ENCODE measurements at places on chromosomes 16 and 17. TPM values are rescaled to one million over a fixed set of nuclear protein-coding genes. Genes with fewer than 3 reads are reported as not detected.
A peak's percentile ranks its signal among the peaks of the same experiment; 100 is the strongest.

KRTAP3-1 gene
- total RNA-seq = not detected

GRCh38 chr17:60535382-60536279 is 9.6 kb upstream of the APPBP2 start:
- DNase-seq = no peak

GRCh38 chr17:61160204-61160603 is 239.4 kb upstream of the TBX2 start:
- DNase-seq = no peak

GRCh38 chr17:18379246-18380146 is 1.9 kb downstream of the EVPLL start:
- peak; percentile 36 for DNase-seq

GRCh38 chr17:27856676-27857432 is 36.3 kb downstream of the LYRM9 start:
- DNase-seq = no peak

- DNase-seq = no peak
Measured at GRCh38 chr16:28062847-28063521, 530 bp downstream of the GSG1L start.

DNA sequence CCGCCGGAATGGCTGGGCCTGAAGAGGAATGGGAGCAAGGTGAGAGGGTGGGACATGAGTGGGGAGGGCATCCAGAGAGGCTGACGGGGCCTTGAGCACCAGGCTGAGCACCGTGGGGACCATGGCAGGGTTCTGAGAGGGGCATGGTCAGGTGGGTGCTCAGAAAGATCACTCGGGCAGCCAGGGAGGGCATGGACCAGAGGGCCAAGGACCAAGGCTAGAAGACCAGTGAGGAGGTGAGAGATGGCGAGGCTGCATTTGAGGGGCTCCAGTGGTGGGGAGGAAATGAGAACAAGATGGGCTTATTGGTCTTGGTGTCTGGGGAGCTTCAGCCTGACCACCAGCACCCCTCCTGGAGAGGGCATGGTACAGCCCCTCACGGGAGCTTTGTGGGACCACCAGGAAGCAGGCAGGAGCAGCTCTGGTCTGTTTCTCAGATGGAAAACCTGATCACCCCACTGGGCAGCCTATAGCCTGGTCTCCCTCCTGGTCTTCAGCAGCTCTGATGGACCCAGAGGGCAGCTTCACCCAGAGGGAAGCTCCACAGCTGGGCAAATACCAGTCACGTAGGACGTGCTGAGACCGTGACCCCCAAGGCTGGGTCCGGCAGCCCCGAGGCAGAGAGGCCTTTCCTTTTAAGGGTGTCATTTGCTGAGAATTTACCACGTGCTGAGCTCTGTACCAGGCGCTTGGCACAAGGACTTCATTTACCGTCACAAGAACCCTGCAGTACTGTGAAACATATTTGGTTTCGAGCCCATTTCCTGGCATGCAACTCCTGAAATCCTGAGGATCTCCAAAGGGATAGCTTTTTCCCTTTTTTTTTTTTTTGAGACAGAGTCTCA is 11.4 kb upstream of the NCBP3 start:
- no peak for DNase-seq

GRCh38 chr17:65220732-65221131 is 83.6 kb downstream of the RGS9 start:
- DNase-seq = no peak

ADAMTS18 gene
- total RNA-seq = 0.28 TPM

RAB40C gene
- total RNA-seq = 20.2 TPM

FN3KRP gene
- 12.7 TPM for total RNA-seq

- no peak for DNase-seq
Measured at GRCh38 chr16:25024900-25025299, 9.7 kb upstream of the ARHGAP17 start.

- no peak for DNase-seq
Measured at GRCh38 chr17:2978116-2978515, 85.3 kb downstream of the OR1D5 start.

- DNase-seq = no peak
Measured at GRCh38 chr16:48478393-48478792, 93.2 kb upstream of the SIAH1 start.

GRCh38 chr17:7885367-7886226 is 3.0 kb upstream of the CHD3 start:
- DNase-seq = peak; percentile 40

DNA sequence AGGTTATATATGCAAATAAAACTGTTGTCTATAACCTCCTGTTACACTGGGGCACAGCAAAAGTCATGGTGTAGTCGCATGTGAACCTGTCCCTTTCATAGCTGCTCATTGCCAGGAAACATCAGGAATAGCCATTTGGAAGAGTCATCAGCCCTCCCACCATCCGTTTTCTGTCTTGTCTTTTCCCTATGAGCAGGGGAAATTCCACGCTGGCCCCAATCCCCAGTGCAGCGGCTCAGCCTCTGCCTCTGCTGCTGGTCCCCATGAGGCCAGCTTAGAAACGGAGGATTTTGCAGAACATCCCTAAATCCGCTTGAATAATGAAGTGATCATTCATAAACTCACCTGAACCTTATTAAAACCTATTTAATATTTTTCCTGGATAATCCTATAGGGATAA is 10.5 kb downstream of the MAPT start:
- no peak for DNase-seq

- DNase-seq = no peak
Measured at GRCh38 chr16:86462334-86463084, 47.8 kb upstream of the FOXF1 start.

TBX2 gene
- 8.7 TPM for total RNA-seq

GLP2R gene
- total RNA-seq = not detected

DRC3 gene
- 1.8 TPM for total RNA-seq

SOX9 gene
- 2.2 TPM for total RNA-seq

ELAC2 gene
- total RNA-seq = 51.6 TPM

- DNase-seq = no peak
Measured at GRCh38 chr17:8670421-8670820, 39.9 kb upstream of the MYH10 start.

GRCh38 chr17:51322390-51323029 is 62.2 kb downstream of the UTP18 start:
- DNase-seq = no peak

HP gene
- total RNA-seq = 2.6 TPM

DNA sequence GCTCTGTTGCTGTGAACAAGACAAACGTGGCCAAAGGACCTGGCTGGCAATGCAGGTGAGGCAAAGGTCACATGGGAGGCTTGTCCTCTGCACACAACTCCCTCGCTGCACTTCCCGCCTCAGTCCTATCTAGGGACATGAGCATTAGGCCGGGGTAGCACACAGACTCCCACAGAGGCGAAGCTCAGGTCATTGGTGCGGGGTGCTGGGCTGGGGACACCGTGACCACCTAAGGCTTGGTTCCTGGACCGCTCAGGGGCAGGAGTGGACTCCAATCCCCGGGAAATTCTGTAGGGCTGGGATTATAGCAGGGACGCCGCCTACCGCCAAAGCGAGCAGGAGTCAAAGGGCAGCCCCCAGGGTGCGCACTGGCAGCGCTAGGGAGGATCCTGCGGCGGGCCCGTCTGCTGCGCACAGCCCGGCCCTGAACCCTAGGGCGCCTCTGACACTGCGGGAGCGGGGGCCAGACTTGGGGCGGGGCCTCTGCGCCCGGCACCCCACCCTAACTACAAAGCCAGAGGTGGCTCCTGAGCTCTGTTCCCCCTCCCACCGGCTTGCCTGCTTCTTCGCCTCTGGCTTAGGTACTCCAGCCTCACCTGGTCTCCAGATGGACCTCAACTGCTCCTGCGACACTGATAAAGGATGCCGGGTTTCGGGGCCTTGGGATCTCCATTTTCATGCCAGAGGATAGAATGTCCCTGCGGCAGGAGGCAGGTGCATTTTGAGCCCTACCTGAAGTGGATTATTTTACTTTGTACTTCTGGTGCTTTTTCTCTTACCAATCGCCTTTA is 3.9 kb upstream of the MT1B start:
- no peak for DNase-seq

HBA1 gene
- 1,513 TPM for total RNA-seq

DNA sequence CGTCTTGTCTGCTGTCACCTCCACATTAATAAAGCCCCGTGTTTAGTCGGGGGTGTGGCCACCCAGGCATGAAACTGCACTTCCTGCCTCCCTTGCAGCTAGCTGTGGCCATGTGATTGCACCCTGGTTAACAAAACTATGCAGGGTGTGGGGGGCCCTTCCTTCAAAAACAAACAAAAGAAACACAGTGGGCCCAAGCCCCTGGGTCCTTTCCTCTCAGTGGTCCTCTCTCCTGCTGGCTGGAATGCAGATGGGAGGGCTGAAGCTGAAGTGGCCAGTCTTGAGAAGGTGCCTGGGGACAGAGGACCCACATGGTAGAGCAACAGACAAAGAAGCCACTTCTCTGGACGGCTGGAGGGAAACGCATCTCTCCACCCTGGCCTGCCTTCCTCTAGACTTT is 38.0 kb upstream of the FOXF1 start:
- DNase-seq = no peak

- no peak for DNase-seq
Measured at GRCh38 chr17:11404431-11405276, 163.6 kb downstream of the SHISA6 start.

DNA sequence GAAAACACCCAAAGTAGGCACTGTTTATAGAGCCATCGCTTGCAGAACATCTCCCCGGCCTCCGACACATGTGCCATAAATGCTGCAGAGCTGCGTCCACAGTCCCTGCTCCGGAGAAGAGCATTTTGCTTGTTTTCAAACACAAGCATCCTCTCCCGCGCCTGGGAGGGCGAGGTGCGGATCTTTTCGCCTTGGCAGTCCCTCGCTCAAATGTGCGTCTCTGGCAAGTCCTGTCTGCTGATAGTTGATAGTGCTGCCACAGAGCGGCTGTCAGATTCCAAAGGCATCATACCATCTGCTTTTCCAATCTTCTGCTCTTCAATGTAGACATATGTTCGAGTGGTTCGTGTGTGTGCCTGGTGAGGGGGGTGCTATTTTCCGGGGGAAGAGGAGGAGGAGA is 603.7 kb downstream of the MAF start:
- no peak for DNase-seq

DNA sequence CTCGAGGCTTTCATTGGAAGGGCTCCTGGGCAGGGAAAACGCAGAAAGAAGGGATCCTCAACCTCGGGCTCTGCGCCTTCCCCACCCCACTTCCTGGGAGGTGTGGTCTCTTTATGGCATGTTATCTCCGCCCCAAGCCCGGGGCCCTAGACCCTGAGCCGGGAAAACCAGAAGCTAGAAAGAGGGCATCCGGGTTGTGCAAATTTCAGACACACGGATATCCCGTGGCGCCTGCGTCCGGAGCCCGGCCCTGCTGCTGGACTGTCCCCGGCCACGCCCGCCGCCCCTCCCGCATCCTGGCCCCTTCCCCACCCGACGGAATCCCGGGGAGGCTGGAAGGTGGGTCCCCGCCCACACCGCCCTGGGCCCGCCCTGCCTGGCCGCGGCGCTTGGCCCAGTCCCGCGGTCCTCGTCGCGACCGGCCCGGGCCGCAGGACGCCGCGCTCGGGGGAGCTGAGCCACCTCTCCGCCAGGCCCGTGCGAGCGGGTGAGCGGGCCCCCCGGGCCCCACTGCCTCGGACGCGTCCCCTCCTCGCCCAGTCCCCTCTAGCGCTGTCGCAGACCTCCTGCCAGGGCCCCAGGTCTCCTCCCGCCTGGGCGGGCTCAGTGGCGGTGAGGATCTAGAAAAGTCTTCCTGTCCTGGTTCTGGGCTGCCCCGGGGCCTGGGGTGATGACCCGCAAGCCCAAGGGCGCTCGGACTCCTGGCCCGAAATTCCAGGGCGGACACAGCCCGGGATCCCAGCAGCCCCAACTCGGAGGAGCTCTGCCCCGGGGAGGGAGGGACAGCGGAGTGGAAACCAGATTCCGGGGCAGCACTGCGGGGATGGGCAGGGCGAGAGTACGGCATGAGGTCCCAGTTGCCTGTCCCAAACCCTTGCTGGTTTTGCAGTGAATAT is at the start of gene SLC16A5:
TSS of gene SLC16A5 (plus strand) at position 397 of the 896 bp plus-strand sequence. CDS start 5,683 bp downstream, outside the sequence.
- peak; percentile 92 for DNase-seq

DNA sequence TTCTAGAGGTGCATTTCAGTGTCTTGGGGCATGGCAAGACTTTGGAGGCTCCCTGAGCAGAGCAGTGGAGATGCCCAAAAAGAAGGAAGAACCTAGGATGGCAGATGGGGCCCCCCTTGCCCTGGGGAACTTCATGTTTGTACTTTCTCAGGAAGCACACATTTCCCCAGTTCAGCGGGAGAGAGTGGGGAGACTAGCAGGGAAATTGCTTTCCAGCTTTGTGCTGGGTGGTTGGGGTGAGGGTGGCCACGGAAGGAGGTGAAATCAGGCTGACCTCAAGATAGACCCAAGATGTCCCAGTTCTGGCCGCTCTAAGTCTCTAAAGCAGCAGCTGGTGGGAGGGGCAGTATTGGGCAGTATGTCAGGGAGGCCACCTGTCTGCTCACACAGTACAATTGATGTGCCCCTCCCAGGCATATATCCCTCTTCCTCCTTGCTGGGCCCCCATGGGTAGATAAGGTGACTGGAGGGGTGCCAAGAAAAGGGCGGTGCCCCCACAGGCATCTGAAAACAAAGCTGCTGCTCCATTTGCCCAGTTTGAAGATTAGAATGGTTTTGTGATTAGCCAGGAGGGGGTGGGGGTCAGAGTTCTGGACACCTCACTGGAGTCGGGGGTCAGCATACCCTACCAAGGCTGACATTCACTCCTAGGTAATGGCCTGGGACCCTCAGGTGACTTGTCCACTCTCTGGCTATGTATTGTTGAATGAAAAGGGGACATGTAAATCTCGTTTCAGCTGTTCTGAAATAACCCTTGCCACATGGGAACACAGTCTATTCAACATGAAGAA is 17.1 kb upstream of the NAGLU start:
- no peak for DNase-seq

HS3ST6 gene
- not detected for total RNA-seq

DNA sequence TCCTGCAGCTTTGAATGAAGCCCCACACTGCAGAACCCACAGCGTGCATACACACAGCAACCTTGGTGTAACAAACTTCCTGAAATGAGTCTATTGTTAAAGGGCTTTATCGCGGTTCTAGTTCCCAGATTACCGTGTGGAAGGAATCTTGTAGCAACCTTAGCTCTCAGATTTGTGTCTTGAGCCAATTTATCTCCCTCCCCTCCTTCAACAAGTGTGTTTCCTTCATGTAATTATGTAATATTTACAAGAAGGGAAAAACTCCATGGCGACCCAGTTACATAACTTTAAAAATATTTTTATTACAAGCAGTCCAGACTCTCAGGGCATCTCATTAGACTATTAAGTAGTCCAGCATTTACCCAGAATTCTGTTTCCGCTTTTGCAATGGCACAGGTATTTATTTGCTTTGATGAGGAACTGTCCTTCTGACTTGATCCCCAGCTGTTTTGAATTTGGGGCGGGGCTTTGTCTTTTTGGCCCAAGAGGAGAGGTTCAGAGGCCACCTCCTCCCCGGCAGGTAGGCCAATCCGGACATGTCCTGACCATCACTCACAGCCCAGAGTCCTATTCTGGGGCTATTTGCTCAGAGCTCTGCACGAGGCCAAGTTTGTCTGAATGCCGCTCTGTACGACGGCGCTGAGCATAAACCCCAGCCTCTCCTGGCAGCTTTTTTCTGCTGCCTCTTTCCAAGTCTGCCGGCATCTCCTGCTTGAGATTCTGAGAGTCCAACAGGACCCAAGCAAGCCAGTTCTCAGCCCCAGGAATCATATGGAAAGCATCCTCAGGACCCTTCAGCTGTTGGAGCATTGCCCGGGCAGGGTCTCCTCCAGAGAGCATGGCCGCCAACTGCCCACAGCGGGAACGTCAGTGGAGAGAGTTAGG is 35.6 kb downstream of the CLEC16A start:
- DNase-seq = peak; percentile 50

GRCh38 chr17:32315171-32315570 is 26.8 kb downstream of the C17orf75 start:
- no peak for DNase-seq

GRCh38 chr17:50440838-50441829 is 15.1 kb downstream of the ACSF2 start:
- DNase-seq = no peak

NPIPA7 gene
- total RNA-seq = 2.6 TPM

- DNase-seq = peak; percentile 60
Measured at GRCh38 chr16:88903267-88903666, 36.8 kb upstream of the PABPN1L start.
